Left lung (tissue), 14 donors: ENCODE measurements at places on chromosomes 16 and 17.

- no peak for DNase-seq
Observed at GRCh38 chr17:2237521-2237921, 66.1 kb downstream of the SMG6 start.

DNA sequence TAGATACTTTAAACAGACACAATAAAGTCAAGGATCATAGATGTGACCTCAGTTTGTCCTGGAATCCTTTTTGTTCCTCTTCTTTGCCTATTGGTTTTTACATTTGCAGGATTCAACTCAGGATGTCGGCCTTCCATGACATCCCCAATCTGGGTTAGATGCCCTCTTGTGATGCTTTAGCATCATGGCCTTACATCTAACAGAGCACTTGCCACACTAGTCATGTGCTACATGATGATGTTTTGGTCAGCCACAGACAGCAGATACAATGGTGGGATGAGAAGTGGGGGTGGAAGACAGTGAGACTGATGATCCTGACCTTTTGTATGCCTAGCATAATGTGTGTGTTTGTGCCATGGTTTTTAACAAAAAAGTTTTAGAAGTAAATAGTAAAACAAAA, 1.8 kb upstream of the SYNRG start:
- no peak for DNase-seq

- DNase-seq: no peak
Observed at GRCh38 chr17:75288770-75289114, 491 bp downstream of the SLC25A19 start.

DNA sequence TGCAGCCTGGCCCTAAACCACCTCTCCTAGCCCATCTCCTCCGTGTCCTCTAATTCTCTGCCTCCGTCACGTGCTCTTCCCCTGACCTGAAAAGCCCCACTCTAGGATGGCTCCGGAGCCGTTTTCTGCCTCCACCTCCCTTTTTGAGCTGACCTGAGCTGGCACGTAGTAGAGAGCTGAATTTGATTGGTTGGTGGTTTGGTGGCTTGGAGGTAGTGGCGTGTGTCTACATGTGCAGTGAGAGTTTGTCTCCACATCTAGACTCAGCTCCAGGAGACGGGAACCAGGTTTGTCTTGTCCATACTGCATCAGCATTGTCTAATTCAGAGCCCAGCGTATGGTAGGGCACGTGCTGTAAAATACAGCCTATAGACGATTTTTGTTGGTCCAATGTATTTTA, 3.0 kb downstream of the SBK1 start:
- DNase-seq: no peak

GRCh38 chr16:9476744-9477143, 385.3 kb downstream of the HAPSTR1 start:
- no peak for DNase-seq

GRCh38 chr17:8823279-8823678, 24.1 kb upstream of the MFSD6L start:
- DNase-seq: no peak

GRCh38 chr16:72947379-72948237, 100.3 kb downstream of the ZFHX3 start:
- DNase-seq: no peak

DNA sequence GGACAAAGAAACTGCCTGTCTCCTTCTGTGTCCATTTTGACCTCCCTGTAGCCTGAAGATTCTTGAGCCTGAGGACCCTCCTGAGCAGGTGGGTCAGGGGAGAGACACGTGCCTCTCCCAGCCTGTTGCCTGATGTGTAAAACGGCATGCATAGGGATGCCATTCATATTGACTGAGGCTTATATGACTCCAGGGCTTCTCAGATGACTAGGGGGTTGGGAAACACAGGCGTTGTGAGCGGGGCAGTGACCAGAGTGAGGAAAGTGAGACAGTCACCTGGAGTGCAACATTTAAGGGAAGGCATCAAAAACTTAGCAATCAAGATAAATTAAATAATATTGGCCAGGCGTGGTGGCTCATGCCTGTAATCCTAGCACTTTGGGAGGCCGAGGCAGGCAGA, 5.1 kb upstream of the SLC16A5 start:
- no peak for DNase-seq

- peak; percentile 67 for DNase-seq
Observed at GRCh38 chr17:56593646-56594319, at the start of gene NOG. NOG (plus strand) TSS chr17:56593699; CDS start chr17:56594224, 525 bp downstream.

GRCh38 chr17:73342541-73343167, 30.9 kb upstream of the CDC42EP4 start:
- DNase-seq: no peak

GRCh38 chr17:35890774-35891155, 10.6 kb upstream of the CCL5 start:
- DNase-seq: no peak

DNA sequence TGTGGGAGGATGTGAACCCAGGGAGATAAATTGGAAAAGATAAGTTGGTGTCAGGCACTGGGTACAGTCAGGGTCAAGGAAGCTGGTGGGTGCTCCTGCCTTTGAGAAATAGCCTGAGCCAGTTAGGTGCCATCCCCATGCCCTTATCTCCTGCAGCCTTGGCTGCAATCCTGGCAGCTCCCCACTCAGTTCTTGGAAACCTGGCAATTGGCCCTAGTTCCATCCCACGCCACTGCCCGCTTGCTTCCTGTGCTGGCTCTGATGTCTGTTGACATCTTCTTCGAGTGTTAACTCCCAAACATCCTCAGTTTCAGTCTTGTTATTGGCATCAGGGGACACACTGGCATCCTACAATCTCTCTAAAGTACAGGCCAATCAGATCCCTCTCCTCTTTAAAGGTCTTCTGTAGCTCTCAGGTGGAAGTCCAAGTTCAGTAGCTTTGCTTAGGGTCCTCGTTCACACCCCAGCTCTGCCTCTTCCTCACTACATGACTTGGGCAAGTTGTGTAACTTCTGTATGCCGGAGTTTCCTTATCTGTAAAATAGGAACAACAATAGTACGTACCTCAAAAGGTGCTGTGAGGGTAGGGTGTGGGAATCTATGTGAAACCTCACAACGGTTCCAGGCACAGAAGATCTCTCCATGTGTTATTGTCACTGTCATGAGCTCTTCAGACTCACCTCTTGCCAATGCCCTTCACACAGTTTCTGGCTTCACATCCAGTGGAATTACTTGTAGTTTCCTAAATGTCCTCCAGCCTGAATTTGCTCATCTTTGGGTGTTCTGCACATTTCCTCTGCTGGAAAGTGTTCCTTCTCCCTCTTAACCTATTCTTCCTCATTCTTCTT, 13.5 kb upstream of the PRKAR1A start:
- no peak for DNase-seq

GRCh38 chr17:19948116-19948943, 29.3 kb downstream of the AKAP10 start:
- no peak for DNase-seq

DNA sequence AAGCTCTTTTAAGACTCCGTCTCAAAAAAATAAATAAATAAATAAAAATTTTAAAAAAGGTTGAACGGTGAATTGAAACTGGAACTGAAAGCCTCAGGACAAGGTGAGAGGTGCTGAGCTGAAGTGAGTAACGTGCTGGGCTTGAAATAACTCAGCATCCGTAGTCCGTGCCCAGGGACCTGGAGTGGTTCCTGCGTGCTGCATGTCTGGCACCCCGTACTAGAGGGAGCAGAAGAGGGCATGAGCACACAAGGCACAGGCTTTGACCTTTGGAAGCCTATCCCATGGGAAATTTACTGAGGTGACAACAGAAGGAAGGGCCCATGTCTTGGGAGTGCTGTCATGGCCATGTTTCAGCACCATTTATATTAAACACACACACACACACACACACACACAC, 4.5 kb upstream of the MEIOB start:
- no peak for DNase-seq

- no peak for DNase-seq
Observed at GRCh38 chr16:21645261-21645721, 7.1 kb downstream of the IGSF6 start.

DNA sequence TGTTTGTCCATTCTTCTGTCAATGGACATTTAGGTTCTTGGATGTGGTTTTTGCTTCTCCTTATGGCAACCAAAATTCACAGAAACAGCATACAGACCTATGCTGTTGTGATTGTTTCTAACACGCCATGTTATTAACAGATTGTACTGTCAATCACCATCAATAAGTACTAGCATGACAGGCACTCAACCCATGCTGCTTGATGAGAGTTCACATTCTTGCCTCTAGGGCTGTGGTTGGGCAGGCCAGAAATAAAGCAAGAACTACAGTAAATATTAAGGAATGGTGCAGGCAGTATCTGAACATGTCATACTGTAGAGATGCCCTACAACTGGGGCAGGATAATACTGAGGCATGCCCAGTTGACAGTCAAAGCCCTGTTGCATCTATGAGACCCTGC, 171.2 kb upstream of the ZFHX3 start:
- no peak for DNase-seq

DNA sequence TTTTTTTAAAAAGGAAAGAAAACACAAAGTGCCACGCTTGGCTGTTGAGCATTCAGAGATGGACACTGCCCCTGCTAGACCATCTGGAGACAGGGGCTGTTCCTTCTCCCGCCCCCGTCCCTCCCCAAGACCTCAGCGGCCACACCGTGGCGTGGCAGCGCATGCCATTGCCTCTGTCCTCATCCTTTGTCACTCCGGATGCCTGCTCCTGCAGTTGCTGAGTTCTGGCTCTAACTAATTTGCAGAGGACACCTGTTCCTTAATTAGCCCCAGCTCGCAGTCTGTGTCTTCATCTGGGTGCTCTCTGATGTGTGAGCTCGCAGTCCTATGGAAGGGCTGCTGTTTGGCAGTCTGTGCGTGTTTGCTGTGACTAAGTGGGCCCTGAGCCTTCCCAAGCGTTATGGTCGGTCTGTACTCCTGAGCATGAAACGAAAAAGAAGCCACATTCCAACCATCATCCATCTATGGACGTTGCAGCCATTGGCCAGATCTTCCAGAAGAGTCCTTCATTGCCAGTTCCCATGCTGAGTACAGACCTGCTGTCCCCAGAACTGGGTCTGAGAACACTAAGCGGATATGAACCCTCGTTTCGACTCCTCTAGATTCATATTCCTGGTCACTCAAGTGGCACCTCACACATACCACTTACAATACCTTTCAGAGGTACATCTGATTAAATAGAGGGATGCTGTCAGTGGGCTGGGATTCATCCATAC, 40.9 kb upstream of the NAT9 start:
- no peak for DNase-seq

GRCh38 chr16:78184238-78185183, 85.1 kb downstream of the WWOX start:
- DNase-seq: no peak

DNA sequence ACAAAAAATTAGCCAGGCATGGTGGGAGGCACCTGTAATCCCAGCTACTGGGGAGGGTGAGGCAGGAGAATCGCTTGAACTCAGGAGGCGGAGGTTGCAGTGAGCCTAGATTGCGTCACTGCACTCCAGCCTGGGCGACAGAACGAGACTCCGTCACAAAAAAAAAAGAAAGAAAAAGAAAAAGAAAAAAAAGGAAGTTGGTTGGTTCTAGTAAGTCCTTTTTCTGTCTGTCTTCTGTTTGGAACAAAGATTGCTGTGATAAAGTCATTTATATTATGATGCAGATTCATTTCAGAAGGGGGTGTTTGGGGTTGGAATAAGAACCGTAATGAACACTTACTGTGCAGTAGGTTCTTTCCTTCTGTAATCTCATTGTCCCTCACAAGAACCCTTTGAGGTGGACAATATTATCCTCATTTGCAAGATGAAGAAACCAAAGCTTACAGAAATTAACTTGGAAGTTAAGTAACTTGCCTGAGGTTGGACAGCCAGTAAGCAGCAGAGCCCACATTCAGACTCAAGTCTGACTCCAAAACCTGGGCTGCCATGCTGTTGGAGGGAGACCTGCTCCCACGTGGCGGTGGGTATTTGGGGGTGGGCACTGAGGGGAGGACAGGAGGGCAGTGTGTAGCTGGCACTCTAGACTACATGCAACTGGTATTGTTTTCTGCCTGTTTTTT, 10.3 kb downstream of the MINK1 start:
- no peak for DNase-seq

DNA sequence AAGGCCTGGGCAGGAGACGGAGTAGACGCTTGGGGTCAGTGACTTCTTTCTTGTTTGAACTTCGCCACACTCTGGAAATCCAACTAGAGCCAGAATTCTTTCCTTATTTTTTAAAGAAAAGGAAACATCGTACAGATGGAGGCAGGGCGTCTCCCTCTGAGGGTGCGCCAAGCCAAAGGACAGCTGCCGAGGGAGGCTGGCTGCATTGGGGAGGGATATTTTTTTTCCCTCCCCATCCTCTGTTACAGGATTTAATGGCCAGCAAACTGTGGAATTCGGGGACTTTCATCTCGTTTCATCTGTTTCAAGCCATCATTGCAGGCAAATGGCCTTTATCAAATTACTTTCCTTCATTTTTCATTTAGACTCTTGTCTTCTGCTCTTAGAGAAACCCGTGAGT, 15.9 kb downstream of the CDK5R1 start:
- no peak for DNase-seq
